ENCODE measurements at places on chromosomes 5 and 9.

DNA sequence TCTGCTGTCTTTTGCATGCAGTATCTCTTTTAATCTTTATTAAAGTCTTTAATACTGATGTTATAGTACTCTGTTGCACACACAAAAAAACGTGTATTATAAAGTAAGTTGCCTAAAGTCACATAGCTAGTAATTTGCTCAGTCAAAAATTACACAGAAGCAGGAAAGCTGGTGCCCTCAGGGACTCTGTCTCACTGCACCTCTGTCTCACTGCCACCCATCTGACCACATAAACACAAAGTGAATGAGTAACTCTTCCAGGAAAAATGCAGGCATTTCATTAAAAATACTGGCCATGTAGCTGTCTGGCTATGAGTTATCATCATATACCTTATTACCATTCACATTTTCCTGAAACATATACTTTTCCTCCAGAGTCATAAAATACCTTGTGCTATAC is 591.7 kb downstream of the CSNK1G3 start:
- H3K4me1 ChIP-seq, result no peaks in the 10 kb centered on the region
- H3K4me3 ChIP-seq, result no peak overlapping the region
- no peak for DNase-seq
- H3K27ac ChIP-seq, result no peak overlapping the region

DNA sequence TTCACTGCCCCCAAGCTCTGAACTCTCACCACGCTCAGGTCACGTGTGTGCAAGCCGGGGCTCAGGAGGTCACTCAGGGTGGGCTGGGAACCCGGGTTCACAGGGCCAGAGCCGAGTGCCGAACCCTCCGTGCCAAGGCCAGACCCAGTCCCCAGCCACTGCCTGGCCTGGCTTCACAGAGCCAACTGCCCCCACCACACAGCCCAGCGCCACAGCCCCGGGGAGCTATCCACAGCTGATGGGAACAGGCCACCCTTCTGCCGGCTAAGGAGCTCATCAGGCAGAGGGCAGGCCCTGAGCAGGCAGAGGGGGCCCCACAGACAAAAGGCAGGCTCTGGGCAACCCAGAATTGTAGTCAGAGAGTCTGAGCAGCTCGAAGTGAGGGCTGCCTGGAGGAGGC is 117.0 kb downstream of the VAV2 start:
- DNase-seq, result no peak
- no peaks in the 10 kb centered on the region for H3K27me3 ChIP-seq
- H3K4me3 ChIP-seq, result no peak overlapping the region
- H3K36me3 ChIP-seq, result no peaks in the 10 kb centered on the region
- H3K27ac ChIP-seq, result no peak overlapping the region

DNA sequence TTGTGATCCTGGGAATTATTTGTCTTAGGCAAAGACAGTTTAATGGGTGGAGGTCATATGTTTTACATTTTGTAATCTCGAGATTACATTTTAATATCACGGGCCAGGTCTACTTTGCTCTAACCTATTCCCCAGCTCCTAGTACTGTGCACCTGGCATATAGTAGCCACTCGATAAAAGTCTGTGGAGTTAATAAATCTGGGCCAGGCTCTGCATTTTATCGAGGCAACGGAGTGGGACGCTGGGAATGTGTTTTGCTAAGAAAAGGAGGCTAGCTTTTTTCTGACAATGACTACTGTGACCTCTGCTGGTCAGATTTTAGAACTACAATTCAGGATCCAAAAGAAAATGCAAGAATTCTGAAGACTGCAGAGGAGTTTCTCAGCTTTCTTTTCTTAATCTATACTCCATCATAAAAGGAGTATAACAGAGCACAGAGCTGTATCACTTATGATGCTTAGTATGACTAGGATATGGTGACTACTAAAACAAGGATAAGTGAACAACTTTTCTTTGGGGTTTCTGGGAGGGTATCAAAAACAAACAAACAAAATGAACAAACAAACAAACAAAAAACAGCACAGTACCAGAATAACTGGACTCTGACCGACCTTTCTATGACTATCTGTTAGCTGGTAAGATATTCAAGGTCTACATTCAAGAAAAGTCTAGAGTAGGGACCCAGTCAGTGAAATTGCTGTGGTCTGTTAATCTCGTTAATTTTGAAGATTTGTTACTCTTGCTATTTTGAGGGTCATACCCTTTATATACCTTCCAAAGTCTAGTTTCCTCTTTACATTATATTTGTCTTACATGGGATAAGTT is 46.1 kb upstream of the CER1 start:
- no peaks in the 10 kb centered on the region for H3K4me1 ChIP-seq
- no peaks in the 10 kb centered on the region for H3K36me3 ChIP-seq
- DNase-seq, result no peak
- no peak overlapping the region for H3K27ac ChIP-seq

GRCh38 chr9:3835393-3835792 is 309.6 kb upstream of the RFX3 start:
- no peak overlapping the region for H3K27ac ChIP-seq
- no peaks in the 10 kb centered on the region for H3K36me3 ChIP-seq
- no peak for DNase-seq
- no peaks in the 10 kb centered on the region for H3K27me3 ChIP-seq
- no peaks in the 10 kb centered on the region for H3K4me1 ChIP-seq

GRCh38 chr5:175718401-175719108 is 60.7 kb downstream of the HRH2 start:
- no peak for DNase-seq
- no peaks in the 10 kb centered on the region for H3K36me3 ChIP-seq
- H3K27me3 ChIP-seq, result no peaks in the 10 kb centered on the region
- H3K4me1 ChIP-seq, result no peaks in the 10 kb centered on the region
- no peak overlapping the region for H3K27ac ChIP-seq

DNA sequence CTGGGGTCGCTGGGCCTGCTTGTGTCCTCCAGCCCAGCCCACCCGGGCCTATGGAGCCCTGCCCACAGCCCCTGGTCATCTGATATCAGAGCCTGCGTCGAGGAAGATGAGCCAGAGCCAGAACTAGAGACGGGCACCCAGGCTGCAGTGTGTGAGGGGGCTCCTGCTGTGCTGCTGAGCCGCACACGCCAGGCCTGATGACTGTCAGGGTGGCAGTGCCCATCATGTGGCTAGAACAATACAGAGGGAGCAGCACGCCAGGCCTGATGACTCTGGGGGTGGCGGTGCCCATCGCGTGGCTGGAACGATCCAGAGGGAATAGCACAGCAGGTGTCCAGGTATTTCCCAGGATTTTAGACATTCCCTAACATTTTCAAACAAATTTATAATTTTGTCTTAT is 9.2 kb upstream of the LRRC14B start:
- DNase-seq, result no peak
- H3K27ac ChIP-seq, result no peak overlapping the region
- no peaks in the 10 kb centered on the region for H3K4me1 ChIP-seq
- no peaks in the 10 kb centered on the region for H3K27me3 ChIP-seq
- no peak overlapping the region for H3K4me3 ChIP-seq
- no peaks in the 10 kb centered on the region for H3K36me3 ChIP-seq
